ENCODE measurements at places on chromosomes 7 and 10.

- DNase-seq = no peak
These were observed 71.5 kb upstream of the FAM13C start for GRCh38 chr10:59433720-59434428.

DNA sequence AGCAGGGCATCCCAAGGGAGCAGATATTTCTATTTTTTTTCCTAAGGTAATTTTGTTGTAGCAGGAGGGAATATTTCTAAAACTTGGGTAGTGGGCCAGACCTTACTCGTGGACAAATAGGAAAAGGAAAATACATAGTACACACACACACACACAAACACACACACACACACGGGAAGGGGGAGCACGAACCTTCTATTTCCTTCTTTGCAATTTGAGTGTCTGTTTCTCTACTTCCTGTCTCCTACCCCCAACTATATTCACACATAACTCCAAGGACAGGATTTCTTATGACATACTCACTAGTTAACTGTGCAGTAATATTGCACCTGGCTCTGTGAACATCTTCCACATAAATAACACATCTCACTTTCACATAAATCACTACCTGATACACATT, 4.4 kb downstream of the LDB1 start:
- DNase-seq = no peak

GRCh38 chr10:35355971-35356724, 19.8 kb downstream of the CCNY start:
- DNase-seq = no peak

DNA sequence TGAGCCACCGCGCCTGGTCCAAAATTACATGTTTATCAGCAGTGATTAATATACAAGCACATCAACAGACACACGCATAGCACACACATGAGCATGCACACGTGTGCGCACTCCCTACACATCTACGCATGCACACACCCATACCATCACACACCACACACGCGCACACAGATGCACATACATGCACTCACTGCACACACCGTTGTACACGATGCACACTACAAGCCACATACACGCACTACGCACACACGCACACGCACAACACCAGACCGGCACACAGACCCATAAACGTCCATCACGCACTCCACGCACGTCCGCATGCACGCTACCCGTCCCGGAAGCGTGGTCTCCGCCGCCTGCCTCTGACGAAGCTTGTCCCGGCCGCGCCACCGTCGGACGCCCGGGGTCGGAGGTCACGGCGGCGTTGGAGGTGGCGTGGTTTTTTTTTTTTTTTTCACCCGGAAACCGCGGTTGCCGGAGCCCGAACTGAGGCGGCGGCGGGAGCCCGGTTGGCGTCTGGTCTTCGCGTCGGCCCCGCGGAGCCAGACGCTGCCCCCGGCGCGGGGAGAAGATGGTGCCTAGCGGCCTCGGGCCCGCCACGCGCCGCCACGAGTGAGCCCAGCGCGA, at the start of gene TMEM248:
Gene TMEM248 (plus strand): TSS at position 457 of the 627 bp plus-strand sequence. CDS start 20,641 bp downstream, outside the sequence.
- peak; percentile 86 for DNase-seq

Measured in spinal cord (tissue), 10 donors.